ENCODE measurements at places on chromosomes 7 and 10. TPM values are rescaled to one million over a fixed set of nuclear protein-coding genes. Genes with fewer than 3 reads are reported as not detected.

Gene CYP2C19
- not detected for total RNA-seq

Gene STRIP2
- 27.8 TPM for total RNA-seq

Gene CPED1
- not detected for total RNA-seq

Gene DBF4
- 76.6 TPM for total RNA-seq

Gene SPDYE1
- not detected for total RNA-seq

Gene TRPV6
- total RNA-seq, result not detected

Gene ANKRD22
- 0.17 TPM for total RNA-seq

Gene ACTL6B
- not detected for total RNA-seq

Gene FGL2
- total RNA-seq, result 2.1 TPM

Gene SEC61A2
- 12.0 TPM for total RNA-seq

Gene TDRD1
- 0.25 TPM for total RNA-seq

Gene ZFYVE27
- total RNA-seq, result 28.3 TPM

All from activated CD8-positive, alpha-beta memory T cell treated with anti-CD3 and anti-CD28 coated beads for 36 hours (primary cell).